CD14-positive monocyte (primary cell): ENCODE measurements at places on chromosomes 6 and 20. TPM values are rescaled to one million over a fixed set of nuclear protein-coding genes. Genes with fewer than 3 reads are reported as not detected.

The PKHD1 gene
- not detected for polyA plus RNA-seq

DNA sequence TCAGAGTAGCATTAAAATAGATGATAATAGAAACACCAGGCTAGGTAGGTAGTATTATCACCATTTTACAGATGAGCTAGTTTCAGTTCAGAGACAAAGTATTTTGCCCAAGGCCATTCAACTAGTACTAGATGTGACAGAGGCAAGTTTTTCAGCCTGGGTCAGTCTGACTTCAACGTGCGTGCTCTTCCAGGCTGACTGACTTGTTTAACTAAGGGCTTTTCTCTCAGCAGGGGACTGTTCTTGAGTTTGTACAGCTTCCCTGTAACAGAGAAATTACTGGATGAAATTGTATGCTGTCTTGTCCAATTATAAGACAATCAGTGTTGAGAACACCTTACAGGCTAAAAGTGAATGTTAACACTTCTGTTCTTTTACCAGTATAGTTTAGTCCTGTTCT lies 333.5 kb upstream of the MAN1A1 start:
- no peak for DNase-seq
- H3K27me3 ChIP-seq: no peaks in the 10 kb centered on the region
- H3K4me1 ChIP-seq: no peaks in the 10 kb centered on the region
- no peak overlapping the region for H3K27ac ChIP-seq

DNA sequence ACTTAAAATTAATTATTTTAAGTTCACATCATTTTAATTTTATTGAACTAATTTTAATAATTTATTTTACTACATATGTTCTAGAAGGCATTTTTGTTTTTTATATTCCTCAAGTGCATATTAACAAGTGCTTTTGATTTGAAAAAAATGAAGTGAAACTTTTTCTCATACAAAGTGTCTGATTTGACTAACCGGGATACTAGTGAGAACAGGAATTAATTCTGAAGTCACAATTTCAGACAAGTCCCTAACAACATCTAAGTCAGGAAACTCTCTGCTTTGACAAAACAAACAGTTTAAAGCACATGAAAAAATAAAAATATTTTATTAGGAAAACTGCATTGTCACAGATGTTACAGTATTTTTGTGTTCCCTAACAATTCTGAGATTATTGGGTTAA lies 1166.3 kb upstream of the CITED2 start:
- no peak overlapping the region for H3K27ac ChIP-seq
- no peak overlapping the region for H3K4me3 ChIP-seq
- no peaks in the 10 kb centered on the region for H3K4me1 ChIP-seq
- H3K27me3 ChIP-seq: no peaks in the 10 kb centered on the region

The PHACTR1 gene
- 7.6 TPM for polyA plus RNA-seq

The WFDC5 gene
- polyA plus RNA-seq: not detected

The HLA-DOA gene
- 9.1 TPM for polyA plus RNA-seq

The RIPOR3 gene
- polyA plus RNA-seq: not detected
